ENCODE measurements at places on chromosomes 11 and 22. TPM values are rescaled to one million over a fixed set of nuclear protein-coding genes. Genes with fewer than 3 reads are reported as not detected.

Gene APLNR
- total RNA-seq: 8.7 TPM

Gene YPEL4
- 0.94 TPM for total RNA-seq

- no peaks in the 10 kb centered on the region for H3K4me1 ChIP-seq
- no peaks in the 10 kb centered on the region for H3K36me3 ChIP-seq
- no peak for DNase-seq
- H3K4me3 ChIP-seq: no peak overlapping the region
- H3K27ac ChIP-seq: no peak overlapping the region
These were observed 129.3 kb upstream of the B3GAT1 start for GRCh38 chr11:134541355-134541754.

DNA sequence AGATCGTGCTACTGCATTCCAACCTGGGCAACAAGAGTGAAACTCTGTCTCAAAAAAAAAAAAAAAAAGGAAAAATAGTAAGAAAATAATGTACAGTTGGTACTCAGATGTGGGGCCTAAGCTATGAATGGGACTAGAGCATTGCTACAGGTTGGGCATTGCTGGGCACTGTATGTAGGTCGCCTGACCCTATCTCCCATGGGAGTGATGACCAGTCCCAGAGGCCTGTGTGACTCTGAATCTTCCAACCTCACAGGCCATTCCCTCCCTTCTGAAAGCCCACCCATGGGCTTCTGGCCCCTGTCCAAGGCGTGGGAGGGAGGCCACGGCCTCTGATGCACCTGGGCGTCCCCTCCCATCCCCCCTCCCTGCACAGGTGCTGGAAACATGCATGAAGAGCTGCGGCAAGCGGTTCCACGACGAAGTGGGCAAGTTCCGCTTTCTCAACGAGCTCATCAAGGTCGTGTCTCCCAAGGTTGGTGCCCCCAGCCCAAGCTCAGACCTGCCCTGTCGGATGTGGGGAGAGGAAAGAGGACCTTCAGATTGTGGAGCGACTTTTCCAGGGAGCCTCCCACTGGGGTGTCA is 9.5 kb downstream of the GGA1 start:
- H3K4me3 ChIP-seq: no peak overlapping the region
- H3K4me1 ChIP-seq: peaks cover 6% of the 10 kb centered on the region
- H3K27ac ChIP-seq: no peak overlapping the region
- peaks cover 74% of the 10 kb centered on the region for H3K36me3 ChIP-seq
- DNase-seq: no peak
